Stromal cell of bone marrow (primary cell): ENCODE measurements at places on chromosomes 11 and 22.

- DNase-seq = no peak
Observed at GRCh38 chr11:18329196-18329870, 7.0 kb downstream of the GTF2H1 start.

DNA sequence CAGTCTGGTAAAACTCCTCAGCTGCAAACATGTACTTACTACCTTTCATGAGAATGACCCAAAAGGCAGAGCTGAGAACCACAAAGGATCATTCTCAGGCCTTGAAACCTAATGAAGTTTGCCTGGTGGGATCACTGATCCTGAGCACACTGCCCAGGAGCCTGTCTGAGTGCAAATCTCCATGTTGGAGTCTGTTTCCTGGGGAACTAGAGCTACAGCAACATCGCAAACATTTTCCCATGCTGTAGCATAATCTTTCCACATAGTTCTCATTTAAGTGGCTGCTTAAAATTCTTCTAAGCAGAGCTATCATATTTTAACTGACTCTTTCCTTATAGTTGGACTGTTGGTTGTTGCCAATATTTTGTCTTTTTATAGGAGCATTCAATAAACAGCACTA is 58.5 kb downstream of the GUCY1A2 start:
- DNase-seq = no peak

DNA sequence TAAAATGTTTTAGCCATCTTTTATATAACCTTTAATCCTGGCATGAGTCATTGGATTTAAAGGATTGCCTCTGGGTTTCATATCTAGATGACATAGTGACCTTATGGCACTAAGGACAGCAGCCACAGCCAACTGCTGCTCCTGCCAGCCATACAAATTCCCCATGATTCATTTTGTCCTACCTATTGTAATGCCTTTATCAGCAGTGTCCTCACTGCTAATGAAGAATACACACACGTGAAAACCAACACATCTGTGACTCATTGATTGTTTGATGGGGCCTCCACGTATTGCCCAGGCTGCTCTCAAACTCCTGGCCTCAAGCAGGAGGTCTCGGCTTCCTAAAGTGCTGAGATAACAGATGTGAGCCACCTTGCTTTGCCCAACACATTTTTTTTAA is 1.8 kb downstream of the LDHAL6A start:
- DNase-seq = no peak

DNA sequence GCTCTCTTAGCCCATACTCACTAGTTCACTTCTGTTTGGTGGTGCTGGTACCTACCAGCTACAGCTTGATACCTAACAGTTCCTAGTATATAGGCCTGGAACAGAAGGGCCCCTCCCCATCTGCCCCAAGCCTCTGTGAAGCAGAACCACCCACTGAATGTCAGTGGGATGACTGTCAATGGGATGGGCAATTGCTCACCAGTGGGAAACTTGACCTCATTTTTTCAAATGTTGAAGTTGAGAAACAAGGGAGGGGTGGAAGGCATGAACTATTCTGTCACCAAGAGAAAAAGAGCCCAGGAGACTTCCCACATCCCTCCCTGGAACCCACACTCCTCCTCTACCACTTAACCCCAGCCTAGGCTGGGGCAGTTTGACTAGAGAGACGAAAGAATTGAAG is at the start of gene NLRP10:
TSS of gene NLRP10 (minus strand) at position 62 of the 400 bp plus-strand sequence. CDS start 1,952 bp downstream, outside the sequence.
- DNase-seq = peak; percentile 83

DNA sequence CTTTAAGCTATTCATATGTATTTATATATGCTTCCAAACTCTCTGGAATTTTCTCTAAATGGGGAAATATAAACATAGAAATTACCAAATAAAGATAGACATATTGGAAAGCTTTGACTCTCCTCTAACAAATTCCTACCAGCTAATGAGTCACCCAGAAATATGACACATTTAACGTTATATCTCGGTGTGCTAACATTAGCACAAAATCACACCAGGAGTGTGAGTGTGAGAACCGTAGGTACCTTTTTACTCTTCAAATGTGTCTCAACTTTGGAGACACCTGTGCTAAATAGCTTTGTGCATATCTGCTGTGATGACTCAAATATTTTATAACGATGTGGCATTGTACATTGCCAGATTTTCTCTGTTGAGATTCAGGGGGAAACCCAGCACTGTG is 714.4 kb downstream of the METTL15 start:
- DNase-seq = no peak

GRCh38 chr11:2483426-2483825 is 38.6 kb downstream of the KCNQ1 start:
- no peak for DNase-seq

DNA sequence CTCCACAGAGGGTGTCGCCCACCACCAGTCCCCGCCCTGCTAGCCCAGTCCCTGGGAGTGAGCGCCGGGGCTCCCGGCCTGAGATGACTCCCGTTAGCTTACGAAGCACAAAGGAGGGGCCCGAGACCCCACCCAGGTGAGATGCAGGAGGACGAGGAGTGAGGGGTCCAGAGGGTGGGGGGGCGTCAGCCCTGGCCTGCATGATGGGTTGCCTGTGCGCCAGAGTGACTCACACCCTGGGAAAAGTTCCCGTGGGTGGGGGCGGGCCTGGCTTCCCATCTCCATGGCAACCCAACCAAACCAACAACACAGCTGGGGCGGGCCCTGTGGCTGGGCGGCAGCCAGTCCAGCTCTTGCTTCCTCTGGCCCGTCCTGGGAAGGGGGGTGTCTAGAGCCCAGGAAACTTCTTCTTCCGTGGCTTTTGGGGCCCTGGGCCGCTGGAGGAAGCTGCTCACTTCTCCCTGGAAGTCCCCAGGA is 4.5 kb downstream of the GAS2L1 start:
- peak; percentile 97 for DNase-seq

- no peak for DNase-seq
Observed at GRCh38 chr22:42072606-42073330, 1.3 kb upstream of the PHETA2 start.

- DNase-seq = peak; percentile 74
Observed at GRCh38 chr11:19087658-19088057, 27.1 kb upstream of the MRGPRX2 start.

- DNase-seq = no peak
Observed at GRCh38 chr11:125949271-125950177, 3.7 kb downstream of the VSIG10L2 start.

DNA sequence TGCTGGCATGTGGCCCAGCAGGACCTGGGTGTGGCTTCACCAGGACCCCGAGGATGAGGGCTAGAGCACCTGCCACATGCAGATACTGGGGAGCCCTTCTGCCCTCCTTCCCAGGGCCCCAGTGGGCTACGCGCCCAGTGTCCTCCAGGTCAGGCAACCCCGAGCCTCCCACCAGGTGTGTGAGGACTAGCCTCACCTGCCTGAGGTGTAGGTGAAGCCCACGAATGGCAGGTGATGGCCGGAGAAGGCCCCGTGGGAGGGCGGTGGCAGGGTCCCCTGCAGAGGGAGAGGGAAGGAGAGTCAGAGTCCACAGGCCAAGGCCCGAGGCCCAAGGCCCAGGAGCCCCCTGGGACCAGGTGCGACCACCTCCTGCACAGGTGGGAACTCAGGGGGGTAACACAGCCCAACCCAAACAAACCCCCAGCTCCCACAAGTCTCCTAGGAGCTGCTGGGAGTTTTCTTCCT is 6.5 kb downstream of the CDC42BPG start:
- no peak for DNase-seq

DNA sequence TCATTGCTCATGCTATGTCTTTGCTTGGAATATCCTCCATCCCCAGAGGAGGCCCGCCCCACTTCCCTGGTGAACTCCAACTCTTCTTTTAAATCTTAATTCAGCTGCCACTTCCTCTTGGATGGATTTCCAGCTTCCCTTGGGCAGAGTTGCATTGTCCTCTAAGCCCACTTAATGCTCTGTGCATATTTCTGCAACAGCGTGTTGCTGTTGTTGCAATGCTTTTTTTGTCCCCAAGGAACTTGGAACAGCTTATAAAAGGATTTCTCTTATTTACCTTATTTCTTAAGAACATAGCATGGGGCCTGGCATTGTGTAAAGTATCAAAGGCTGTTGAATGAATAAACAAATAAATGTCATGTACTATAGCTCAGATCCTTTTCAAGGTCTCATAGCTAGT is 507.4 kb downstream of the METTL15 start:
- no peak for DNase-seq

DNA sequence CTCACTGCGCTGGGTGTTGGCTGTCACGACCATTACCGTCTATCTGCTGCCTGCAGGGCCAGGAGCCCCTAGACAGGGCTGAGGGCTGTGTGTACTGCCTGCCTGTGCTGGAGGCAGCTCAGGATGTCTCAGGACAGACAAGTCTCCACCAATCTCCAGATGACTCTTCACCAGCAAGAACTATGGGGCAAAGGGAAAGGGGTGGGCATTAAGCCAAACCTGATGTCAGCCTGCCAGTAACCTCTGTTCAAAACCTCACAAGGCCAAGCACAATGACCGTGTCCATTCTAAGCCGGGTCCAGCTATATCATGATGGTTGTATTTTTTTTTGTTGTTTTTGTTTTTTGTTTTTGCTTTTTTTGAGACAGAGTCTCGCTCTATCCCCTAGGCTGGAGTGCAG is 31.6 kb downstream of the MAFF start:
- DNase-seq = peak; percentile 25

- DNase-seq = no peak
Observed at GRCh38 chr22:49633010-49633324, 194.7 kb downstream of the BRD1 start.

DNA sequence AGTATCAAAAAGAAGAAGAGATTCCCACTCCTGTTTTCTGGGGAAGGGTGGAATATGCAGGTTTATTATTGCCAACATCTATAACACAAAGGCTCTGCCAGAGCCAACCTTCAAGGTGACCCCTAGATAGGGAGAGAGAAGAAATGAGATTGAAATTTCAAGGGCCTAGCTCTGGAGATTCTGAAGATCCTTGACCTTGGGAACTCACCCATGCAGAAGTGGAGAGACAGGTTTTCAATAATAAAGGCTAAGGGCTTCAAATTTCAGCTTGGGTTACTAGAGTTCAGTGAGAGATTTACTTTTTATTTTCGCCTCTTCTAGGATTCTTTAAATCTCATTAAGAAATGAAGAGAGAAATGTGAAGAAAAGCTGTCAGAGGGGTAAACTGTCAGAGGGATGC is 98.4 kb downstream of the CD44 start:
- DNase-seq = no peak

DNA sequence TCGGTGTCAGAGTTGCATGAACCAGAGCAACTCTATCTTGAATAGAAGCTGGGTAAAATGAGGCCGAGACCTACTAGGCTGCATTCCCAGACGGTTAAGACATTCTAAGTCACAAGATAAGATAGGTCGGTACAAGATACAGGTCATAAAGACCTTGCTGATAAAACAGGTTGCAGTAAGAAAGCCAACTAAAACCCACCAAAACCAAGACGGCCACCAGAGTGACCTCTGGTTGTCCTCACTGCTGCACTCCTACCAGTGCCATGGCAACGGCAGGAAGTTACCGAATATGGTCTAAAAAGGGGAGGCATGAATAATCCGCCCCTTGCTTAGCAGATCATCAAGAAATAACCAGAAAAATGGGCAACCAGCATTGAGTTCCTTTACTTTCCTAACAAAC is 2.4 kb upstream of the KAT5 start:
- no peak for DNase-seq

DNA sequence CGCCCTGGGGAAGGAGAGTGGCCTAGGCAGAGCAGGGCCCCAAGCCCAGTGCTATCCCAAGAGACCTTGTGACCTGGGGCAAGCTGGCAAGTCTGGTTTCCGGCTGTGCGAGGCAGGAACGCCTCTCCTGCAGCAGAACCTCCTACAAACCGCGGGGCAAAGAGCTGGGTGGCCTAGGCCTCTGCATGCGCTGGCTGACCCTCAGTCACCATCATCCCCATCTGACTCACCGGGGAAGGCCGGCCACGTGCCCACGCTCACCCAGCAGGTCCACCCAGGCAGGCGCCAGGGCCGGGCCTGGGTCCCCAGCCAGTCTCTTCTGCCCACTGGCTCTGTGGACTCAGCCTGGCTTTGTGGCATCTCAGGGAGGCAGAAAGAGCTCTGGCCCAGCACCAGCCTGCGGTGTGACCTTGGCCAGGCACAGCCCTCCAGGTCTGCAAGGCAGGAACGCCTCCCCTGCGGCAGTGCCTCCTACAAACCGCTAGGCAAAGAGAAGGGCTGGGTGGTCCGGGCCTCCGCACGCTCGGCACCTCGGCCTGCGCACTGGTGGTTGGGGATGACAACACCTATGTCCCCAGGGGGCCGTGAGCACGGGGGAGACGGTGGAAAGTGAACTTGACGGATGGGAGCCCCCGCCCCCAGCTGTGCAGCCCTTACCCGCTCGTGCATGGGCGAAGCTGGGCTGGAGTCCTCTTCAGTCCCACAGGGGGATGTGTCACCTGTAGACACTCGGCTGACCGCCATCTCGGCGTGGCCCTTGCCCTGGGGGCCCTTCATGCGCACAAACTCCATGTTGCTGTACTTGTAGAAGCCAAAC is 38.2 kb downstream of the KIAA0930 start:
- no peak for DNase-seq
